ENCODE measurements at places on chromosomes 2 and 18.

- DNase-seq, result no peak
Observed at GRCh38 chr18:919078-919477, 14.4 kb downstream of the ADCYAP1 start.

- DNase-seq, result no peak
Observed at GRCh38 chr2:21282515-21282898, 158.7 kb downstream of the TDRD15 start.

DNA sequence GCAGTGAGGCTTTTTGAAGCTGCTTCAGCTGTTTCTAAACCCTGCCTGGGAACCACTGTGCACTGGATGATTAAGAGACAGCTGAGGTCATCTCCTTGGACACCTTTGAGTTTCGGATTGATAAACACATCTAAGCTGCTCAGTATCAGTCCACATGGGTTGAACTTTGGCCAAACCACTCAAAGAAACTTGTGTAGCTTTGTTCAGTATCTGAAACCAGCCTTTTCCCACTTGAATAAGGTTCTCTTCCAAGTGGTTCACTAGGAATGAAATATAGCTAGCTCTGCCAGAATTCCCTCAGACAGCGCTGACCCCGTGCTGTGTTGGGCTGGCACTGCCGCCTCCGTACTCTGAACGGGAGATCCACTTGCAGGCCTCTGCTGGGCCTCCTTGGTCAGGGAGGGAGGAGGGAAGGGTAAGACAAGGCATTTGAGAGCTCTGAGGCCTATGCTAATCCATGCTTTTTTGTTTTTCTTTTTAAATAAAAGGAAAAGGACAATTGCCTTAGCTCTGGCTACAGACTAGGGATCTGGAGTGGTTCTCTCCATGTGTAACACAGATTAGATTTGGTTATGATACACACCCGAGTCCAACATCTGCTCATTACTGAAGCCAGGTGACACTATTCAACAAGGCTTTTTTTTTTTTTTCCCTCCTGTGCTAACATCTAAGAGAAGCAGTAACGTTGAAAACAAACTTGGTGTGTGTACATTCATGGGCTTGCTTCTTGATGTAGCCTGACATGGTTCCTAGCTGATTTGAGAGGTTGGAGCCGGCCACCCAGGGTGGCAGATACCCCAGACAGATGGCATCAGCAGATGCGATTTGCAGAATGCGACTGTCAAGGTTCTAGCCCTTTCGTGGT is 67.7 kb downstream of the NCK2 start:
- no peak for DNase-seq

GRCh38 chr2:86562485-86562921 is 740 bp downstream of the CHMP3 start:
- DNase-seq, result no peak

- DNase-seq, result no peak
Observed at GRCh38 chr18:52716973-52717372, 377.0 kb downstream of the DCC start.

GRCh38 chr2:63614983-63615945 is 26.5 kb downstream of the MDH1 start:
- no peak for DNase-seq

DNA sequence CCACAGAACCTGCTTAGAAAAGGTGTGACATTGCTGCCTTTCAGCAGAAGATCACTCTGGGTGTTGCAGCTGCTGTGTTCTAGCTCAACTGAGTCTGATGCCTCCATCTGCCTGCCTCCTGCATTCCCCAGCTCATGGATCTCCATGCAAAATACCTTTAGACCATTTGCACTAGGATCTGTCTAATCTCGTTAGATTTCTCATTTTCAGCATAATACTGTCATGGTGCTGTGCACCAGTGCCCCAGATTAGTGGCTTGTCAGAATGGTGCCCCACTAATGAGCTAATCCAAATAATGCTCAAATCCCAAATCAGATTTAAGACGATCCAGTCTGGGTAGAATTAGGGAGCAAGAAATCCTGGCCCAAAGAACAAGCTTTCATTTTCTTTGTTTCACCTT is 284.4 kb upstream of the PARD3B start:
- DNase-seq, result no peak

- no peak for DNase-seq
Observed at GRCh38 chr18:12377556-12378197, 650 bp upstream of the AFG3L2 start.

DNA sequence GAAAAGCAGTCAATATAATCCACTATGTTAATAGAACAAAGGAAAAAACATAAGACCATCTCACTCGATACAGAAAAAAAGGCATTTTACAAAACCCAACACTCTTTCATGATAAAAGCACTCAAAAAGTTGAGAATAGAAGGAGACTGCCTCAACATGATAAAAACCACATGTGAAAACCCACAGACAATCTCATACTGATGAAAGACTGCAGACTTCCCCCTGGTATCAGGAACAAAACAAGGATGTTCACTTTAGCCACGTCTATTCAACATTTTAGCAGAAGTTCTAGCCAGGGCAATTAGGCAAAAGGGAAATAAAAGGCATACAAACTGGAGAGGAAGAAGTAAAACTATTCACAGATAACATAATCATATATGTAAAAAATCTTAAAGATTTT is 285.9 kb downstream of the EIPR1 start:
- no peak for DNase-seq

DNA sequence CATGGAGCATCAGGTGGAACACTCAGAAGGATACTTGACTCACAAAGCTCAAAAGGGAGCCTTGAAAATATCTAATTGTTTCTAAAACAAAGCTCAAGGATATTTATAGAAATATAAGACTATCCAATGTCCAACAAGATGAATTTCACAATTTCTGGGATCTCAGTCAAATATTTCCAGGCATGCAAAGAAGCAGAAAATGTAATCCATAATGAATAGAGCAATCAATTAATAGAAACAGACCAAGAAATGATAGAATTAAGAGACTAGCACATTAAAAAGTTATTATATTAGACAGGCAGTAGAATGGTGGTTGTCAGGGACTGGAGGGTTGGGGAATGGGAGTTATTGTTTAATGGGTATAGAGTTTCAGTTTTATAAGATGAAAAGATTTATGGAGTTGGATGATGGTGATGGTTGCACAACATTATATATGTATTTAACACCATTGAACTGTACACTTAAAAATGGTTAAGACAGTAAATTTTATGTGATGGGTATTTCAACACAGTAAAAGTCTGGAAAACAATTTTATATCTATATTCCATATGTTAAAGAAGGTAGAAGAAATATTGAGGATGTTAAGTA is 189.9 kb upstream of the PIEZO2 start:
- no peak for DNase-seq

DNA sequence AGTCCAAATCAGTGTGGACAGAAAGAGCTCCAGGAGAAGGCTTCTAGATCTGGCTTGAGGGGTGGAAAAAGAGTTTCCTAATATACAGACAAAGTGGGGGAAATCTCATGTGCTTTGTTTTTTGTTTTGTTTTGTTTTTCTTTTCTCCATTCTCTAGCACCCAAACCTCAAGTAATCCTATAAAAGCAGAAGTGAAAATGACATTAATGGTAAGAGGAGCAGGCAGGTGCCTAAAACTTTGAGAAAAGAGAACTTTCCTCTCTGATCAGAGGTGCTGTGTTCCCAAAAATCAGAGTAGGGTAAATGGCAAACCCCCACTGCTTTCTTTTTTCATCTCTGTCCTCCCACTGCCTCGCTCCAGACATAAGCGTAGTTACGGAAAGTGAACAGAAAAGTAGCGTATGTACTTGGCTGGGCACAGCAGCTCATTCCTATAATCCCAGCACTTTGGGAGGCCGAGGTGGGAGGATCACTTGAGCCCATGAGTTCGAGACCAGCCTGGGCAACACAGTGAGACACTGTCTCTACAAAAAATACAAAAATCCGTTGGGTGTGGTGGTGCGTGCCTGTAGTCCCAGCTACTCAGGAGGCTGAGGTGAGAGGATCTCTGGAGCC is 77.8 kb downstream of the FAM161A start:
- no peak for DNase-seq

DNA sequence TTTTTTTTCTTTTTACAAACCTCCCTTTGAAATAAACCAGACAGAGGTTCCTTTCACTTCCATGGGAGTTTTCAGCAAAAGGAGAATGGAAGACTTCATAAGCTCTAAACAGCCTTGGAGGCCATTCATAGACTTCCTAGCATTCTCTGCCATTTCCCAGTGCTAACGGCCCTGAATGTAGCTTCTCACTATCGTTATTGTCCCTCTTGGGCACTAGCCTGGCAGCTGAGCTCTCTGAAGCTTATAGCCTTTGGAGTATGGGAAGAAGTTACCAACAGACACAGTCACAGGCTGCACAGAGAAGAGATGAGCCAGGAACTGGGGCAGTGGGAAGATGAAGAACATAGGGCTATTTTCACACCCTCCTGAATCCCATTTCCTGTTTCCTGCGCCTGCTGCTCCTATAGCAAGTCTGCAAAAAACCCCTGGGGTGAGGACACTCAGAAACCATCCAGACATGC is 29.1 kb upstream of the EPC2 start:
- DNase-seq, result no peak

DNA sequence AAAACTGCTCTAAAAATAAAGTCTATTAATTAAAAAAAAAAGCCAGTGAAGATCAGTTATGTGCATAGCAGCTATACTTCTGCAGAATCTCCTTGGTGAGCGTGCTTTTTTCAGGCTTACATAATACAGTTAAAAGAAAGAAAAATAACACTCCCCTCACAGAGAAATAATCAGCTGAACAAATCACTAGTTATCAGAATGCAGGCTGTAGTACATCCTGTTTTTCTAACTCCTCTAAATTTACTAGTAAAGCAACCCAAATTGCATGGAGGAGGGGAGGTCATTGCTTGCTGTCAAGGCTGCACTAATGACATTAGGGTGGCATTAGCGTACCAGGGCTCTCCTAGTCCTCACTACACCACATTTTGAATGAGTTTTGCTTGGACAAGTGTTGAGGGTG is 192.2 kb downstream of the PLCL1 start:
- no peak for DNase-seq

GRCh38 chr2:240433973-240434727 is 1.3 kb upstream of the GPC1 start:
- DNase-seq, result no peak
